ENCODE measurements at places on chromosomes 5 and 9. TPM values are rescaled to one million over a fixed set of nuclear protein-coding genes. Genes with fewer than 3 reads are reported as not detected.
A peak's percentile ranks its signal among the peaks of the same experiment; 100 is the strongest.

Gene PCDHA11
- total RNA-seq: 0.38 TPM

GRCh38 chr5:107542831-107543231 lies 127.9 kb downstream of the EFNA5 start:
- DNase-seq: peak; percentile 61
- H3K27ac ChIP-seq: no peak overlapping the region
- H3K27me3 ChIP-seq: no peaks in the 10 kb centered on the region
- peaks cover 22% of the 10 kb centered on the region for H3K4me1 ChIP-seq

- DNase-seq: no peak
- H3K27ac ChIP-seq: peak overlapping the region; percentile 51
- H3K4me1 ChIP-seq: peaks cover 13% of the 10 kb centered on the region
- no peaks in the 10 kb centered on the region for H3K27me3 ChIP-seq
- no peak overlapping the region for H3K4me3 ChIP-seq
Measured at GRCh38 chr5:68067291-68067690, 148.3 kb upstream of the PIK3R1 start.

Gene WDR38
- total RNA-seq: 6.6 TPM

DNA sequence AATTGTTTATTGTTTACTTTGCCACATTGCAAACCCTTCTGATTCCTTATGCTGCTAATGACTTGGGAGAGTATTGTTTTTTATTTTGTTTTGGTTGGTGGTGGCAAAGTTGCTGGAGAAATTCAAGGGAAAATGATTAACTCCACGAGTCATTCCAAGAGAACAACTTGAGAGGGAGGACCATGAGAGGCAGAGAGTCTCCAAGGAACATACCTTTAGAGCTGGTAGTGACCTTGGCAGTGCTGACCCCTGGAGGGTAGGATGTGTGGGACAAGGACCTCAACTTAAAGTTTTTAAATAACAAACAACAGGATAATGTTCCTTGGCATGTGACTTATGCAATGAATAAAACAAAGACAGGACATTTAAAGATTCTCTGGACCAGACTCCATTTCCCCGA lies 139.7 kb downstream of the LRRC70 start:
- no peaks in the 10 kb centered on the region for H3K4me1 ChIP-seq
- H3K4me3 ChIP-seq: no peak overlapping the region
- H3K27me3 ChIP-seq: no peaks in the 10 kb centered on the region
- DNase-seq: no peak

DNA sequence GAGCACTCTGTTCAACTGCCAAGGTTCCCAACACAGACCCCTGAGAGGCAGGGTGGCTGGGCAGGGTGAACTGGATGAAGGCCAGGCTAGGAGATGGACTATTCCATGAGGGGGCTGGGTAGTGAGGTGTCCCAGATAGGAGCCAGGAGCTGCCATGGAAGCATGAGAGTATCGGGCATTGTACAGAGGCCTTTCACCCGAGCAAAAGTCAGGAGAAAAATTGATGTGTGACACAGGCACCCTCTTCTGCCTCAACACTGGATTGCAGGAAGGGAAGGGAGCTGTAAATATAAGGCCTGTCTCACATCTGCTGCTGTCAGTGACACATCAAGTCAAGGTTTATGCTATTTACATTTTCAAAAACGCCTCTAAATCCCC lies 74.6 kb downstream of the UBAP1 start:
- H3K4me3 ChIP-seq: no peak overlapping the region
- peaks cover 61% of the 10 kb centered on the region for H3K36me3 ChIP-seq
- no peak for DNase-seq
- H3K27me3 ChIP-seq: no peaks in the 10 kb centered on the region

Gene DDX4
- not detected for total RNA-seq

GRCh38 chr9:78261403-78262001 lies 25.6 kb downstream of the CEP78 start:
- DNase-seq: no peak
- H3K27ac ChIP-seq: no peak overlapping the region
- H3K4me3 ChIP-seq: no peak overlapping the region
- H3K27me3 ChIP-seq: no peaks in the 10 kb centered on the region
- H3K4me1 ChIP-seq: no peaks in the 10 kb centered on the region

Gene DRD1
- 0.62 TPM for total RNA-seq

Gene QRFP
- total RNA-seq: not detected

- H3K4me3 ChIP-seq: no peak overlapping the region
- no peak overlapping the region for H3K27ac ChIP-seq
- DNase-seq: no peak
- no peaks in the 10 kb centered on the region for H3K27me3 ChIP-seq
Measured at GRCh38 chr9:3809724-3810123, 283.9 kb upstream of the RFX3 start.

Gene BAAT
- not detected for total RNA-seq

GRCh38 chr5:162565-163337 lies 28.5 kb upstream of the LRRC14B start:
- no peaks in the 10 kb centered on the region for H3K36me3 ChIP-seq
- H3K27ac ChIP-seq: no peak overlapping the region
- H3K4me1 ChIP-seq: no peaks in the 10 kb centered on the region
- no peaks in the 10 kb centered on the region for H3K27me3 ChIP-seq

Gene PHYHD1
- 39.8 TPM for total RNA-seq

GRCh38 chr9:134704498-134704897 lies 62.9 kb downstream of the COL5A1 start:
- peaks cover 28% of the 10 kb centered on the region for H3K4me1 ChIP-seq
- H3K36me3 ChIP-seq: peaks cover 11% of the 10 kb centered on the region
- H3K27me3 ChIP-seq: no peaks in the 10 kb centered on the region
- no peak overlapping the region for H3K27ac ChIP-seq
- H3K4me3 ChIP-seq: no peak overlapping the region
- DNase-seq: no peak

GRCh38 chr5:7894860-7895259 lies 25.9 kb downstream of the MTRR start:
- H3K36me3 ChIP-seq: peaks cover 100% of the 10 kb centered on the region
- no peak overlapping the region for H3K27ac ChIP-seq

Gene GABRA1
- total RNA-seq: not detected

Gene PGM5
- 26.3 TPM for total RNA-seq

Gene MRPS27
- total RNA-seq: 35.1 TPM

DNA sequence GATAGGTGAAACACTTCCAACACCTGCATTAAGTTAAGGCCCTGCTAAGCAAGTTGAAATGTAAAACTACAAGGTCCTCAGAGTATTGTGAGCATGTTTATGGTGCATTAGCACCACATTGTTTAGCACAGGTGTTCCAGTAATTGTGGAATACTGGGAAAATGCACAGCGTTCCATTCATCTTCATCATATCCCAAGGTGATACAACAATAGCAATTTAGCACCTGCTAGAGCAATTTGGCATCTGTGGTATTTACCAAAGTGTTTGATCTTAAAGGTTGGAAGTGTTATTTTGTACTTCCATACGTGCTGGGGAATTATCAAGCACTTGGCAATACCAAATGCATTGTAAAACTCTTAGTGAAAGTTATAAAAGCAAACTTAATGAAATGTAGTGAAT lies 266.8 kb downstream of the CYLC2 start:
- no peak overlapping the region for H3K27ac ChIP-seq
- H3K4me3 ChIP-seq: no peak overlapping the region
- H3K36me3 ChIP-seq: no peaks in the 10 kb centered on the region
- no peaks in the 10 kb centered on the region for H3K4me1 ChIP-seq
- no peaks in the 10 kb centered on the region for H3K27me3 ChIP-seq

Gene ENC1
- total RNA-seq: 18.8 TPM

DNA sequence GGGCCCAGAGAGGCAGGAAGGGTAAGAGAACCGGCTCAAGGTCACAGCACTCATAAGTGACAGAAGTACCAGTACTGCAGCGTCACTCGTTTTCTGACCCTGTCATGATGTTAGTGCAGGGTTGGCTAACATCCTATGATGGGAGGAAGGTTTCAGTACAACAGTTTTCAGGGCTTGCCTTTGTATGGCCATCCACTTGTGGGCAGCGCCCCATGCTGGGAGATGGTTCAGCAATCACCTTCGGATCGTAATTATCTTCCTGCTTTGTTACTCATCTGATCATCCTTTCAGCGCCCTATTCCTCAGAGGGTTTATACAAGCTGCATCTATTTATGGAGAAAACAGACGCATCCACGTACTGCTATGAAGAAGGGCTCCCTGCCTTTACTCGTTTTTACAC lies 2.4 kb downstream of the MAP1B start:
- no peaks in the 10 kb centered on the region for H3K36me3 ChIP-seq
- H3K4me3 ChIP-seq: no peak overlapping the region
- peaks cover 31% of the 10 kb centered on the region for H3K27me3 ChIP-seq
- H3K4me1 ChIP-seq: peaks cover 20% of the 10 kb centered on the region
- DNase-seq: no peak

- peaks cover 33% of the 10 kb centered on the region for H3K4me1 ChIP-seq
- DNase-seq: peak; percentile 72
- H3K36me3 ChIP-seq: no peaks in the 10 kb centered on the region
- no peak overlapping the region for H3K27ac ChIP-seq
- H3K27me3 ChIP-seq: no peaks in the 10 kb centered on the region
- H3K4me3 ChIP-seq: no peak overlapping the region
Measured at GRCh38 chr5:1564182-1564748, 40.5 kb upstream of the LPCAT1 start.

DNA sequence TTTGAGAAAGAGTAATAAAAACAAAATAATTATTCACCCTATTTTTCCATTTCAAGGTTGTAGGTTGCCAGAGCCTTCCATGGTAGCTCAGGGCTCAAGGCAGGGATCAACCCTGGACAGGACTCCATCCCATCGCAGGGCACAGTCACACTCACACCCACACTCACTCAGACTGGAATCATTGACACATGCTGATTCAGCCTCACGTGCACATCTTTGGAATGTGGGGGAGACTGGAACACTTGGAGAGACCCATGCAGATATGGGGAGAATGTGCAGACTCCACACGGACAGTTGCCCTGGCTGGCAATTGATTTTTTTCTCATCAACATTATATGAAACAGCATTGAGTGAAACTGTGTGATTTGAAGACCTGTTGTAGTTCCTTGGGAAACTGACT lies 234.1 kb downstream of the ADGRV1 start:
- peaks cover 8% of the 10 kb centered on the region for H3K36me3 ChIP-seq
- no peak overlapping the region for H3K27ac ChIP-seq
- H3K4me1 ChIP-seq: no peaks in the 10 kb centered on the region
- no peak overlapping the region for H3K4me3 ChIP-seq
- DNase-seq: no peak
- no peaks in the 10 kb centered on the region for H3K27me3 ChIP-seq

- DNase-seq: no peak
- H3K27ac ChIP-seq: peak overlapping the region; percentile 57
- peaks cover 51% of the 10 kb centered on the region for H3K4me1 ChIP-seq
- peaks cover 87% of the 10 kb centered on the region for H3K36me3 ChIP-seq
- H3K4me3 ChIP-seq: no peak overlapping the region
Measured at GRCh38 chr5:150541397-150541675, 33.4 kb downstream of the NDST1 start.

DNA sequence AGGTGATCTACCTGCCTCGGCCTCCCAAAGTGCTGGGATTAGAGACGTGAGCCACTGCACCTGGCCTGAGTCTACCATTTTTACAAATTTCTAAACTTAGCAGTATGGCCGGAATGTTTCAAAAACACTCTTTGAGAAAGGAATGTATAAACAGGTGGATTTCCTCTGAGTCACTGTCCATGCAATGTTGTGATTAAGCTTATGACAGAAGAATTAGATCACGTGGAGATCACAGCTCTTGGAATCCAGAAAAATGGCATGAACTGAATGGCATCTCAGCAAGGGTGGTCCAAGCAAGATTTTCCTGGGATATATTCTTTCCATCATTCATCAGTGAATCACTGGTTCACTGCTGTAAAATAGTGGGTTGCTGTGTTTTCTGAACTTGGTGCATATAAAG lies 865.0 kb downstream of the PTPRD start:
- no peak overlapping the region for H3K27ac ChIP-seq
- DNase-seq: no peak
- no peaks in the 10 kb centered on the region for H3K4me1 ChIP-seq
- H3K27me3 ChIP-seq: no peaks in the 10 kb centered on the region
- no peaks in the 10 kb centered on the region for H3K36me3 ChIP-seq

Gene MYORG
- total RNA-seq: 4.8 TPM

GRCh38 chr5:98935206-98935605 lies 6.4 kb upstream of the CHD1 start:
- DNase-seq: no peak
- no peak overlapping the region for H3K4me3 ChIP-seq
- H3K36me3 ChIP-seq: no peaks in the 10 kb centered on the region
- H3K4me1 ChIP-seq: peaks cover 50% of the 10 kb centered on the region
- H3K27ac ChIP-seq: no peak overlapping the region
- no peaks in the 10 kb centered on the region for H3K27me3 ChIP-seq

DNA sequence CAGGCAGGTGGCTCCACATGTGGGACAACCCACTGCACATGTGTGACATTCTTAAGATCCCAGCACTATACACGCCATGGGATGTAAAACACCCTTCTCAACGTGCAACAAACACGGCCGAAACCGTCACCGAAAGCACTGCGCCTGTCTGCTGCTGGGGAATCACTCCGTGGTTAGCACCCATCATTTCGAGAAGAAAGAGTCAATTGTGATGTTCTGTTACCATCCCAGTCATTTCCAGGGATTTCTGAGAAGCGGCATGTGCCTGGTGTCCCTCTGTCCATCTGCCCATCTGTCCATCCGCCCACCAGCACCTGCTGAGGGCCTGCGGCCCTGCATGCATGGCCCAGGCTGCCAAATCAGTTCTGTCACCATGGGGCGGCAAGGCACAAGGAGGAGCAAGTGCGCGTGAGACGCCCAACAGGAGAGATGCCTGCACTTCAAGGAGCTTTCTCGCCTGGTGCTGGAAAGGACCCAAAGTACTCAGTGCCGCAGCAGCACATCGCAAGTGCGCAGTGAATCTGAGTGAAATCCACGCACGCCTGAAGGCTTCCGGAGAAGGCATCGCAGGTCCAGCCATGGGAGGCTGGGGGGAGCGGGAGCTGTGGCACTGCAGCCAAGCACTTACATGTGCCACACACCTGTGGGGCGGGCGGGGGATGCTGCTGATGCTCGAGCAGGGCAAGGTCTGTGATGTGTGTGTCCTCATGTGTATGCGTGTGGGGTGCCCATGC lies 38.0 kb downstream of the VAV2 start:
- H3K4me3 ChIP-seq: no peak overlapping the region
- H3K4me1 ChIP-seq: peaks cover 54% of the 10 kb centered on the region
- no peaks in the 10 kb centered on the region for H3K36me3 ChIP-seq
- H3K27me3 ChIP-seq: no peaks in the 10 kb centered on the region
- H3K27ac ChIP-seq: no peak overlapping the region
- peak; percentile 43 for DNase-seq

DNA sequence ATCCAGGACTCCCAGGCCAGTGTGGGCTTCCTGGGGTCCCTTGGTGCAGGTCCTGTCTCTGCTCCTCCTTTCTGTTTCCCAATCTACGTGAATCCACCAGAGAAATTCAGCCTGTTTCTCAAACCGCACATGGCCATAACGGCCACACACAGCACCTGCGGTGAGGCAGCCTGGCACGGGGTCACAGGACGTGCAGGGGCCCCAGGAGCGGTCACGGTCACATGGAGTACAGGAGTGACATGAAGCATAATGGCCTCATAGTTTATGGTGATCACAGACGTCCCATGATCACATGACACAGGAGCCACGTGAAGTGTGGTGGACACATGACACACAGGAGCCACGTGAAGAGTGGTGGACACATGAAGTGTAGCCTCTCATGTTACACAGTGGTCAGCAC lies 248.5 kb upstream of the IRX4 start:
- H3K27ac ChIP-seq: no peak overlapping the region
- no peaks in the 10 kb centered on the region for H3K36me3 ChIP-seq
- DNase-seq: no peak
- no peak overlapping the region for H3K4me3 ChIP-seq
- H3K4me1 ChIP-seq: no peaks in the 10 kb centered on the region

Gene PALM2AKAP2
- 26.2 TPM for total RNA-seq

- H3K27me3 ChIP-seq: no peaks in the 10 kb centered on the region
- H3K27ac ChIP-seq: no peak overlapping the region
- H3K36me3 ChIP-seq: peaks cover under 1% of the 10 kb centered on the region
- H3K4me3 ChIP-seq: no peak overlapping the region
- H3K4me1 ChIP-seq: no peaks in the 10 kb centered on the region
Measured at GRCh38 chr5:80825786-80826460, 134.2 kb upstream of the RASGRF2 start.

Gene NTRK2
- 7.7 TPM for total RNA-seq

Gene GMCL2
- total RNA-seq: not detected

Measured in lower lobe of right lung (tissue), 2 donors.